Caco-2 (cell line): ENCODE measurements at places on chromosomes 7 and 10.

- no peak for DNase-seq
These were observed 193.8 kb upstream of the YAE1 start for GRCh38 chr7:39372383-39372782.

DNA sequence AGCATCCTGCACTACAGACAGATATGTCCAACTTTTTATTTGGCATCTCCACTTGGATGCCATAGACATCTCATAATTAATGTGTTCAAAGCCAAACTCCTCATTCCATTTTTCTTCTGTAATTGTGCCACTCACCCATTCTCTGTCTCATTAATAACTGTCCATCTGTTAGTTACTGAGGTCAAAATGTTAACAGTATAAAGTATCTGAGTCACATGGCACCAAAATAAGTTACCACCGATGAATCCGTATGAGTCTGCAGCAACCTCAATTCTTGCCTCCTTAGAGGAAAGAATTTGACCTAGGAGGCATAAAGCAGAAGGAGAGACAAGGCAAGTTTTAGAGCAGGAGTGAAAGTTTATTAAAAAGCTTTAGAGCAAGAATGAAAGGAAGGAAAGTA, 16.5 kb upstream of the NT5C3A start:
- no peak for DNase-seq

GRCh38 chr10:113158183-113158582, 208.1 kb downstream of the TCF7L2 start:
- no peak for DNase-seq

GRCh38 chr7:2754086-2754485, 66.1 kb downstream of the AMZ1 start:
- no peak for DNase-seq

DNA sequence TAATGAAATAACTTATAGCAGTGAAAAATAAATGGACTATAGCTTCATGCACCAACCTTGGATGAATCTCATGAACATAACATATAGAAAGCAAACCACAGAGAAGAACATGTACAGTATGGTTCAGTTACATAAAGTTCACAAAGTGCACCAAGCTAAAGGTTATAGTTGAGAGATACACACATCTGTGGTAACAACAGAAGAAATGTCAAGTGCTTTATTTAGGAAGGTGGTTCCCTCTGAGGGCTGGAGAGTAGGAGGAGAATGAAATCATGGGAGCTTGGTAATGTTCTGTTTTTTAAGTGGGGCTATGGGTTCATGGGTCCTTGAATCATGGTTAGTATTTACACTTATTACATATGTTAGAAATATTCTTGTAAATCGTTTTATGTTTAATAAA, 323.3 kb downstream of the PHTF2 start:
- no peak for DNase-seq

DNA sequence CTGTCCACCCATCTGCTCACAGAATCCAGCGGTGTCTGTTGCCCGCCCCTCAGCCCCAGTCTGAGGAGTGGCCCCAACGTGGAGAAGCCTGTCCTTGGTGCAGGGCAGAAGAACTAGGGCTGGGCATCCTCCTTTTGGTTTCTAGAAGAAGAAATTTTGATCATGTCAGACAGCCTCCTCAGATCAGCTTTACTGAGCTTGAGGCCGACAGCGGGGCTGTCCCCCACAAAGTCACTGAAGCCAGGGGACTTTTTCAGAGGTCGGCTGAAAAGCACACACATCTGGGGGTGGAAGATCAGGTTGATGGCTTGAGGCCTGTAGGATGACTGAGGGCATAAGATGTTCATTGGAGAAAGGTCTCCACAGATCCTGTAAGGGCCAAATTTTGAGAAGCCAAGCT, 767.9 kb downstream of the GRID1 start:
- no peak for DNase-seq

DNA sequence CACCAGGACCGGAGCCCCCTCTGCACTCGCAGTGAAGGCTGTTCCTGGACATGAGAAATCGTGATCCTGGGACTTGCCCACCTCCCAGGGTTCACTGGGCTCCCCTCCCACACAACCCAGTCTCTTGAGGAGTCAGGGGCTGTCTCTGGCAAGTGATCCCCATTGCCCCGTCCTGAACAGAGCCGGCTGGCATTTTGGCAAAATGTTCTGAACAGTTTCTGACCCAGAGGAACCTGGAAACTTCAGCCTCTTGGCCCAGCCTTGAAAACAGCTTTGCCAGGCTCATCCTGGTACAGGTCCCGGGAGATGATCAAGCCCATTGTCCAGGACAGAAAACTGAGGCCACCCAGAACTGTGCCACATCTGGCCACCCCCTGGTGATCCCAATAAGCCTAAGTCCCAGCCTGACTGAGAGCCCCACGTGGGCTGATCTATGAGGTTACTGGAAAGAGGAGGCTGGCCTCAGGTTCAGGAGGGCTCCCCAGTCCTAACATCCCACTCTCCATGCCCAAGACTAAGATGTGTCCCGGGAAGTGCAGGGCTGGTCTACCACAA, 115.7 kb downstream of the OAT start:
- no peak for DNase-seq

- DNase-seq: no peak
These were observed 209.0 kb upstream of the FZD1 start for GRCh38 chr7:91055219-91055618.
